ENCODE measurements at places on chromosomes 7 and 10.

GRCh38 chr10:33112831-33113455 lies 154.9 kb upstream of the ITGB1 start:
- no peak for DNase-seq

DNA sequence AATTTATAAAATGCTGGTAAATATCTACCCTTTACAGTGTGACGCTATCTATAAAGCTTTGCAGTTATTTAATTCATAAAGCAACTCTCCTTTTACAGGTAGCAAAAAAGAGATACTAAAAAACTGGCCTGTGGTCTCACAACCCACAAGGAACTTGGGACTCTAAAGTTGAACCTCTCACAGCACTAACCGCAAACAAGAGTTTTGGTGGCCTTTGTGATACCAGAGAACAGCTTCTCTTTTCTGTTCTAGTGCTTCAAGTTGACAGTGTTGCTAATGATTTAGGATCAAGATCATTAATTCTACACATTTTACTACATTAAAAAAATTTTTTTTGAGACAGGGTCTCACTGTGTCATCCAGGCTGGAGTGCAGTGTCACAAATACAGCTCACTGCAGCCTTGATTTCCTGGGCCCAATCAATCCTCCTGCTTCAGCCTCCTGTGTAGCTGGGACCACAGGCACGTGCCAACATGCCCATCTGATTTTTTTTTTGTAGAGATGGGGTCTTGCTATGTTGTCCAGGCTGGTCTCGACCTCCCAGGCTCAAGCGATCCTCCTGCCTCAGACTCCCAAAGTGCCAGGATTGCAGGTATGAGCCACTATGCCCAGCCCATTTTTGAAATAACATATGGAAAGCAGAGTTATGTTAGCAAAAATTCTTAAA lies 56.0 kb upstream of the ST8SIA6 start:
- no peak for DNase-seq

- no peak for DNase-seq
Measured at GRCh38 chr7:117184367-117184766, 138.5 kb downstream of the WNT2 start.

GRCh38 chr10:27736396-27736795 lies 9.2 kb downstream of the MKX start:
- DNase-seq = no peak

DNA sequence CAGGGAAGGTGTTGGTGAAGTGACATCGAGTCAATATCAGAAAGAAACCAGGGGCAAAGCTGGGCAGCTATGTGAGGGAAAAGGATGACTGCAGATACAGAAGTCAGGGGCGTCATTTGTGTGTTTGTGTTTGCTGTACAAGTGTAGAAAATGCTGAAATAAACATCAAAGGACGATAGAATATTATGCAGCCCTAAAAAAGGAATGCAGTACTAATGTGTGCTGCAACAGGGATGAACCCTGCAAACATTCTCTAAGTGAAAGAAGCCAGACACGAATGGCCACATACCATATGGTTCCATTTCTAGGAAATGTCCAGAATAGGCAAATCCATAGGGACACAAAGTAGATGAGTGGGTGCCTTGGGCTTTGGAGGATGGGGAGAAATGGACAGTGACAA lies 133.9 kb downstream of the PRPF18 start:
- DNase-seq = no peak

GRCh38 chr10:91550021-91550420 lies 82.8 kb downstream of the PPP1R3C start:
- no peak for DNase-seq

DNA sequence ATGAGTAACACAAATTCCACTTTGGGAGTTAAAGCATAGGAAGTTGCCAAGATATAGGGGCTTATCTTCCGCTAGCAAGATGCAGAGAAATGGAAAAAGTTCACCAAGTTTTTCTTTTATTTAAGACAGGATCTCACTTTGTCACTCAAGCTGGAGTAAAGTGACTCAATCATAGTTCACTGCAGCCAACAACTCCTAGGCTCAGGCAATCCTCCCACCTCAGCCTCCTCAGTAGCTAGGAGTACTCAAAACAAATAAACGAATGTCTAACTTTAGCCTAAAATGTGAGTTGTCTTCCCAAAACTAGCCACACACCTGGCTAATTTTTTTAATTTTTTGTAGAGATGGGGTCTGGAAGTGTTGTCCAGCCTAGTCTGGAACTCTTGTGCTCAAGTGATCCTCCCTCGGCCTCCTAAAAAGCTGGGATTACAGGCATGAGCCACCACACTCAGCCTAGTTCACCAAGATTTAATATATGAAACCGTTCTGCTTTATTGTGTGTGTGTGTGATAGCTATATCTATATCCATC lies 9.9 kb downstream of the VIM start:
- DNase-seq = no peak

GRCh38 chr7:42587806-42588205 lies 324.1 kb downstream of the C7orf25 start:
- DNase-seq = no peak

GRCh38 chr10:47260505-47261111 lies 39.4 kb upstream of the GDF10 start:
- DNase-seq = no peak

DNA sequence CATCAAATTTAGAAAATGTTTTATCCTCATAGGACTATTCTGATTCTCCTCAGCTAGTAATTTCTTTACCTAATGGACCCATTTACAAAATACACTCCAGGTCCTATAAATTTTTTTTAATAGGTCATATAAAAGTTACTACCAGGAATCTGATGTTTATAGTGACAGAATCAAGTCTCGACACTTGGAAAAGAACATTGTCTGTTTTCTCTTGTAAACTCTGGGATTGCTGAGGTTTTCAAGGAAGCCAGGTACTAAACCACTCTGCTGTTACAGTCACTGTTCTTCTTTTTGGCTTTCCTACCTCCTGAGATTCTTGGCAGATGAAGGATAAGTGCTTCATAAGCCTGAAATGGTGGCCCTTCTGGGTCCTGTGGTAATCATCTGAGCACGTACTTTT lies 493.1 kb downstream of the AUTS2 start:
- no peak for DNase-seq

GRCh38 chr7:151091431-151091830 lies 5.2 kb downstream of the AGAP3 start:
- DNase-seq = no peak

Data from stimulated activated CD4-positive, alpha-beta T cell treated with anti-CD3 and anti-CD28 coated beads, Interleukin-1b, Interleukin-23, amount 100 ng/mL, for 1 hour (primary cell).